ENCODE measurements at places on chromosomes 2 and 18. TPM values are rescaled to one million over a fixed set of nuclear protein-coding genes. Genes with fewer than 3 reads are reported as not detected.

DNA sequence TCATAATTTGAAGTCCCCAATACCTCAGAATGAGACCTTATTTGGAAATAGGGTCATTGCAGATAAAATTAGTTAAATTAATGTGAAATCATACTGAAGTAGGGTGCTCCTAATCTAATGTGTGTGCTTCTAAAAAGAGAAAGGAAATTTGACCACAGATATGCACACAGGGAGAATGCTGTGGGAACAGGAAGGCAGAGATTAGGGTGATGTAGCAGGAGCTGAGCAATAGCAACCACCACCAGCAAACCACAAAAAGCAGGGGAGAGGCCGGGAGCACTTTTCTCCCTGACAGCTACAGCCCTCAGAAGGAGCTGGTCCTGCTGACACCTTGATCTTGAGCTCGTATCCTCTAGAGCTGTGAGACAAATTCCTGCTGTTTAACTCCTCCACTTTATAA lies 24.6 kb upstream of the SCG2 start:
- DNase-seq = no peak
- H3K27me3 ChIP-seq = peaks cover 41% of the 10 kb centered on the region
- no peaks in the 10 kb centered on the region for H3K36me3 ChIP-seq
- no peak overlapping the region for H3K4me3 ChIP-seq

DNA sequence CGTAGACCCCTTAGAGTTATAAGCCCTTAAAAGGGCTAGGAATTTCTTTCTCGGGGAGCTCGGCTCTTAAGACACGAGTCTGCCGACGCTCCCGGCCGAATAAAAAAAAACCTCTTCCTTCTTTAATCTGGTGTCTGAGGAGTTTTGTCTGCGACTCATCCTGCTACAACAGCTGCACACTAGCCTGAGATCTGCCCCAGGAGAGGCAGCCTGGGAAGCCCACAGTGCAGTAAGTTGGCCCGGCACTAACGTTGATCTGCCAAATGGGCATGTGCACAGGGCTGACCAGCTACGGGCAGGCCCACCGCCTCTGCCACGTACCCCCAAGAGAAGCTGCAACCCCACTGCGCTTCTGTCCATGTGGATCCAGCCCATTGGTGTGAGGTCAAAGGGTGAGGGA lies 8.4 kb upstream of the LIMS2 start:
- peaks cover 12% of the 10 kb centered on the region for H3K27me3 ChIP-seq
- DNase-seq = no peak
- H3K4me3 ChIP-seq = no peak overlapping the region
- H3K36me3 ChIP-seq = peaks cover 5% of the 10 kb centered on the region

DNA sequence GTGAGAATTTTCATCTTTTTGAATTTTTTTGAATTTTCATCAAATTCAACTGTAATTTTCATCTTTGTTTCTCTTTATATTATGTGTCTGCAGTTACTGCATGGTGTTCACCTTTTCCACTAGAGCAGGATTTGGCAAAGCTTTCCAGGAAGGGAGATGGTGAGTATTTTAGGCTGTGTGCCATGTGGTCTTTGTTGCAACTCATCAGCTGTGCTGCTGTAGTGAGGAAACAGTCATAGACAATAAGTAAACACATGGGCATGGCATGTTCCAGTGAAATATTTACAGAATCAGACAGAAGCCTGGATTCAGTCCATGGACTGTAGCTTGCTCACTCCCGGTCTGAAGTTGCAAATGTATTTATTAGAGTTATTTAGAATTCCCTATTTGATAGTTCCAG lies 120.4 kb downstream of the DCDC2C start:
- DNase-seq = no peak
- H3K4me1 ChIP-seq = no peaks in the 10 kb centered on the region
- no peak overlapping the region for H3K27ac ChIP-seq
- no peaks in the 10 kb centered on the region for H3K36me3 ChIP-seq

- peak overlapping the region; percentile 74 for H3K27ac ChIP-seq
- peak overlapping the region; percentile 83 for H3K4me3 ChIP-seq
Measured at GRCh38 chr2:42569116-42569711, 782 bp downstream of the MTA3 start.

The CTDSP1 gene
- 106 TPM for total RNA-seq

The TUBB8B gene
- total RNA-seq = not detected

The PLEK gene
- 569 TPM for total RNA-seq
